ENCODE measurements at places on chromosomes 12 and 14.

DNA sequence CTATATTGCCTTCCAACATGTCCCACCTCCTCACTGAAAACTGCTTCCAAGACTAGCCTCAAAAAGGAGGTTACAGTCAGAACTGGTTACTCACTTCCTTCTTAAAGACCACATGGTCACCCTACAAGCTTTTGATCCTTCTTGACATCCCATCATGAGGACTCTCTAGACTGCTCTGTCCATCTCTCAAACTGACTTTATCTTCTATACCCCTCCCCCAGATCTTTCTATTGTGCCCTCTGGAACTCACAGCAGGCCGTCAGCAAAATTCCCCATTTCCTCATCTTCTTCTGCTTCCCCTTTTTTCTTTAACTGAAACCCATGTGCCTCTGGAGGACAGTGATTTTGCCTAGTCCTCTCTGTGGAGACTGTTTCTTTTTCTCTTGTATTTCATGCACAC is 18.1 kb upstream of the IGF1 start:
- DNase-seq = no peak

DNA sequence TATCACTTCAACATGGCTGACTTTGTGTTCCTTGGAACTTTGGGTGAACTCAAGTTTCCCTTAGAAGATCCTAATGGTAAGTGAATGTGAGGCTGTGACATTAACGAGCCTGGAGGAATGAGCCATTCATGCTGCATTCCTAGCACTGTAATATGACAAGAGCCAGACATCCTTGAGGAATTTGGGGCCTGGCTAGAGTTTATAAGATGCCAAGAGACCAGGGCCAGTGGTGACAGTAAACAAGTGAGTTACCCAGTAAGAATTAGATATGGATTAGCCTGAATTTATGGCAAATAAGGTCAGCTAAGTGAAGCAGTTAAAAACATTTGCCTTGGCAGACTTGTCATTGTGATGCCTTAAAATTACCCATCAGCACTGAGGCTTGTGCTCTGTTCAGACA is 232.4 kb downstream of the AKAP6 start:
- DNase-seq = peak; percentile 64

DNA sequence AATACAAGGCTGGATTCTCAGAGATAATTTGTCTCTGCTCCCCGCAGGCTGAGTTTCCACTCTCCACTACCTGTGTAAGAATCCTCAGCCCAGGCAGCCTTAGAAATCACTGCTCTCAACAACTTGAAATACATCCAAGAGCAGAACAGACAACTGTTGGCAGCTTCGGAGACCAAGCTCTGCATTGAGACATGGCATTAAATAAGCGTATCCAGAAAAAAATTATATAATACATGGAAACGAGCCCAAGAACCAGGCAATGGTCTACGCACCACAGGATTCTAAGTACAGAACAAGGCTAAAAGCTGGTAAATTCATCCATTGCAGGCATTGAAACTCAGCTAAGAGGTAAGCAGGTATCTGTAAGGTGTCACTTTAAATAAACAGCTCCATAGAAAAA is 165.5 kb upstream of the DIO3 start:
- DNase-seq = no peak

GRCh38 chr14:52153939-52154338 is 85.1 kb upstream of the NID2 start:
- no peak for DNase-seq

DNA sequence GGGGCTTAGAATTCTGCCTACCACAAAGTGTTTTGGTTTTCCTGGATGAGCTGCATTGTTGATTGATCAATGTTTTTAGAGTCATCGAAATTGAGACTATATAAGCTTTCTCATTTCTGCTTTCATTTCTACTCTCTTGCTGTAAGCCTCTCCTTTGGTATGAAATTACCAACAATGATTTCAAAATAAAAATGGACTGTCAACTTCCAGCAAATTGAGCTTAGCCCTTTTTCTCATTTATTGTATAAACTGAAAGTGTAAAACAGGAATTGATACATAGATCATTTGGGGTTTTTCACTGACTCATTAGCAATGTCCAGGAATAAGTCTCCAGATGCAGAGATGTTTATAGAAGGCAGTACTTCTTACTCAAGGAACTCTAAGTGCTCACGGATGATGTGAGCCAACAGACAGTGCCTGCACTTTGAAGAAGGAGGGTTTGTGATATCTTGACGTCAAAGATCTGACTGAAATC is 20.0 kb upstream of the PCNX1 start:
- DNase-seq = peak; percentile 62

DNA sequence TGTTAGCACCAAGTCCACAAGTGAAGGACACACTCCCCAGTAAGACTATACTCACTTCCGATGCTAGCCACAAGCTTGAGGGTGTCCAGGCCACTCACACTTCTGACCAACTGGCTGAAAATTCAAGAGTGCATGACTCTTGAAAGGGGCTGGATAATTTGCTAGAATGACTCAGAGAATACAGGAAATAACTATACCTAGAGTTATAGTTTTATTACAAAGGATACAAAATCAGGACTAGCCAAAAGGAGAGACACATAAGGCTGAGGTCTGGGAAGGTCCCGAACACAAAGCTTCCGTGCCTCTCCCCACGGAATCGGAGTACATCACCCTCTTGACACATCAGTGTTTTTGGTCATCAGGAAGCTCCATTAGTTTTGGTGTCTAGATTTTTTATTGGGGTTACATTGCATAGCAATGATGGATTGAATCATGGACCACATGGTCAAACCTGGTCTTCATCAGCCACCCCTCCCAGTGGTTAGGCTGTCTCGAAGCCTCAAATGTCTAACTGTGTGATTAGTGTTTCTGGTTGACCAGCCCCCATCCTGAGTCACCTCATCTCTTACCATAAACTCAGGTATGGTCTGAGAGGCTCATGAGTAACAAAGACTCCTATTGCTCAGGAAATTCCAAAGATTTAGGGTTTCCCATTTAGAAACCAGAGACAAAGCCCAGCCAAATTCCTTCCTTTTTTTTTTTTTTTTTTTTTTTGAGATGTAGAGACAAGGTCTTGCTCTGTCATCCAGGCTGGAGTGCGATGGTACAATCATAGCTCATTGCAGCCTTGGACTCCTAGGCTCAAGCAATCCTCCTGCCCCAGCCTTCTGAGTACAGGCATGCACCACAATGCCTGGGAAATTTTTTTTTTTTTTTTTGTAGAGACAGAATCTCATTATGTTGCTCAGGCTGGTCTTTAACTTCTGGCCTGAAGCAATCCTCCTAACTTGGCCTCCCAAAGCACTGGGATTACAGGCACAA is 472.0 kb upstream of the TBX3 start:
- DNase-seq = peak; percentile 95

DNA sequence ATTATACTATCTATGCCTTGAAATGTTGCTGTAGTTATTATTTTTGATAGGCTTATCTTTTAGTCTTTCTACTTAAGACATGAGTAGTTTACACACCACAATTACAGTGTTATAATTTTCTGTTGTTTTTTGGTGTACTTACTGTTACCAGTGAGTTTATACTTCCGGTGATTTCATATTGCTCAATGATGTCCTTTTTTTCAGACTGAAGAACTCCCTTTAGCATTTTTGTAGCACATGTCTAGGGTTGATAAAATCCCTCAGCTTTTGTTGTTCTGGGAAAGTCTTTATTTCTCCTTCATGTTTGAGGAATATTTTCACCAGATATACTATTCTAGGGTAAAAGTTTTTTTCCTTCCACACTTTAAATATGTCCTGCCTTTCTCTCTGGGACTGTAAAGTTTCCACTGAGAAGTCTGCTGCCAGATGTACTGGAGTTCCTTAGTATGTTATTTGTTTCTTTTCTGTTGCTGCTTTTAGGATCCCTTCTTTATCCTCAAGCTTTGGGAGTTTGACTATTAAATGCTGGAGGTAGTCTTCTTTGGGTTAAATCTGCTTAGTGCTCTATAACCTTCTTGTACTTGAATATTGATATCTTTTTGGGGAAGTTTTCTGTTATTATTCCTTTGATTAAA is 41.5 kb upstream of the FERMT2 start:
- no peak for DNase-seq

DNA sequence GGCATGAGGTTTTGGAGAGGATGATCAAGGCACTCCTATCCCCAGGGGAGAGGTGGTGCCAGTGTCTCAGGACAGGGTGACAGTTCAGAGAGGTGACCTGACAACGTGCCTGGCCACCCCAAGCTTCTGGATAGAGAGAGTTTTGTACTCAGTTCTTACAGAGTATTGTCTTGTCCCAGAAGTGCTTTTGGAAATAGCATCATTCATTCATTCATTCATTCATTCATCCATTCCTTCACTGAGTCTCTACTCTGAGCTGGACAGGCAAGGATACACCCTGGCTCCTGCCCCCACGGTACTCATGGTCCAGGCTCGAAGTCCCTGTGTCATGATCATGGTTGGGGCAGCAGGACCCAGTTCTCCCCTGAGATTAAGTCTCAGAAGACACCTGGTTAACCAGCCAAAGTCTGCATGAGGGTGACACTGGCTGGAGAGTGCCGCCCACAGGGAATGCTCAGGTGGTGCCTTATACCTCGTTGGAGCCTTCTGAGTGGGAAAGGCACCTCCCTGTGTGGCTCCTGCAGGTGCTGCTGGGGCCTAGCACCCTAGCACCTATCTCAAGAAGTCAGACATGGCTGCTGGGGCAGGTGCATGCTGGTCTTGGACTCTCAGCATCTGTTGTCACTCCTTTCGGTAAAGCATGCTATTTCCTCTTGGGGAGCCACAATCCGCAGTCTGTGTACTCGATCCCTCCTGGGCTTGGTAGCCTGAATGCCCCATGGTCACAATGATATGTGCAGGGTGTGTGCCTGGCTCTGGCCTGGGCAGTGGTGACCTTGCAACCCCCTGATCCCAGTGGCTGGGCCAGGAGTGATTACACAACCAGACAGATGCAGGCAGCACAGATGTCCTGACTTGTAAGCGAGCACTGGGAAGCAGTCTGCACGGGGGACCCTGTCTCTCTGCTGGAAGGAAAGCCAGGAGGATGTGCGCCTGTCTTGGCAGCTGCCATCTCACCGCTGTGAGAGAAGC is 57.8 kb downstream of the C14orf132 start:
- DNase-seq = no peak

GRCh38 chr12:92421701-92422100 is 276.1 kb upstream of the BTG1 start:
- no peak for DNase-seq

- DNase-seq = peak; percentile 56
These were observed 45.7 kb downstream of the TAOK3 start for GRCh38 chr12:118326991-118327390.

DNA sequence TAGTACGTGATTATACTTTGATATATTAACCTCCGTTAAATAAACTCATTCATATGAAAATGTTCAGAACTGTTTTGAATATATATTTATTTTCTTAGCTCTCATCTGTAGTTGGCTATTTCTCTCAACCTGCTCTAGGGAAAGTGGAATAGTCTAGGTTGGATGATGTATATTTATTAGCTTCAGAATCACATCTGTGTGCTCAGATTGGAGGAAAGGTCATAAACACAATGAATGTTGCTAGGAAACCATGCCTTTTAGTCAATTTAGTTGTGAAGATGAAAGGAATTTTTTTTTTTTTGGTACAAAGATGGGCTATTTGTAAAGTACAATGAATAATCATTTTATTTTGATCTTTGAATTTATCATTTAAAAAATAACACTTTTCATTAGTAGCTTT is 439.1 kb downstream of the FOXG1 start:
- DNase-seq = no peak

- no peak for DNase-seq
These were observed 50.9 kb downstream of the RIN3 start for GRCh38 chr14:92564344-92565039.

DNA sequence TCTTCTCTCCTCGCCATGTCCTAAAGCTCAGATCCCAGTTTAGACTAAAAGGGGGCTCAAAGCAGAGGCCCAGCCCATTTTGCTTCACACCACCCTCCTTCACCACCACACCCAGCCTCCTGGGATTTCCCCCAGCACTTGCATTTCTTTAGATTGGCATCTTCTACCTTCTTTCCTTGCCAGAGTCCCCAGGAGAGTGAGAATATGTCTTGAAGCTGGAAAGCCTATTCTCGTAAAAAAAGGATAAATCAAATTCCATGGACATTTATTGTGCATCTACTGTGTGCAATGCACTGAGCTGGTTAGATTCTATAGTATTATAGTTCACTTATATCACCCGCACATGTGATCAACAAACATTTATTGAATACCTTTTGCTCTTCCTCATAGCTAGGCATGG is 10.2 kb downstream of the FBXW8 start:
- DNase-seq = no peak

GRCh38 chr12:72134246-72135020 is 137.7 kb upstream of the TRHDE start:
- DNase-seq = no peak

DNA sequence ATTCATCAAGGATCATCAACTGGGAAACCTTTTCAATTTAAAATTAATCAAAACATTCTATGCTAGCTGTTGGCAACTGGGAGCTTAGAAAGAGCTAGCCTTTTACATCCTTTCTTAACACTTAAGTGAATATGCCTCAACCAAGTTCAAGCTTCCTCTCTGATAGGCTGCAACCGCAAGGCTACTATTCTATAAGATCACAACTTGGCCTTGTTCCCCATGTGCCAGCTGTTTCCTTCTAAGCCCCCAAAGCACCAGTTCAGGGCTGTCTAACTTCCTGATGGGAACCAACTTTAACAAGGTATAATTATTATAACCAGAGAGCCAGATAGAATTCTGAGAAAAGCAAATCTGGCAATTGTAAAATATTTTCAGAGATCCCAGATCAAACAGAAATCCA is 37.0 kb downstream of the KCNC2 start:
- DNase-seq = no peak

Data from fibroblast of skin of left quadriceps (primary cell).